ENCODE measurements at places on chromosomes 2 and 18. TPM values are rescaled to one million over a fixed set of nuclear protein-coding genes. Genes with fewer than 3 reads are reported as not detected.

Gene CCL20
- total RNA-seq = 4.3 TPM

Gene PRSS56
- total RNA-seq = 0.27 TPM

Gene CD207
- not detected for total RNA-seq

Gene XRCC5
- 197 TPM for total RNA-seq

Gene L3MBTL4
- total RNA-seq = not detected

Gene FER1L5
- not detected for total RNA-seq

Gene IL36RN
- total RNA-seq = 0.59 TPM

Gene REG3A
- total RNA-seq = not detected

Gene GKN1
- total RNA-seq = 0.48 TPM

Gene ZNF519
- total RNA-seq = 1.9 TPM

Gene FTCDNL1
- 1.8 TPM for total RNA-seq

Gene PTPRN
- total RNA-seq = 1.2 TPM

Gene KLHL14
- not detected for total RNA-seq

Gene DUSP2
- total RNA-seq = 0.52 TPM

Gene CHRNG
- not detected for total RNA-seq

Gene TDRD15
- not detected for total RNA-seq

Gene TMEM37
- total RNA-seq = 2.7 TPM

Gene SIGLEC15
- not detected for total RNA-seq

Gene REG1A
- not detected for total RNA-seq

Gene OTOF
- 0.07 TPM for total RNA-seq

Gene PRLH
- not detected for total RNA-seq

Gene CD8B2
- total RNA-seq = not detected
